ENCODE measurements at places on chromosomes 4 and X.
A peak's percentile ranks its signal among the peaks of the same experiment; 100 is the strongest.

DNA sequence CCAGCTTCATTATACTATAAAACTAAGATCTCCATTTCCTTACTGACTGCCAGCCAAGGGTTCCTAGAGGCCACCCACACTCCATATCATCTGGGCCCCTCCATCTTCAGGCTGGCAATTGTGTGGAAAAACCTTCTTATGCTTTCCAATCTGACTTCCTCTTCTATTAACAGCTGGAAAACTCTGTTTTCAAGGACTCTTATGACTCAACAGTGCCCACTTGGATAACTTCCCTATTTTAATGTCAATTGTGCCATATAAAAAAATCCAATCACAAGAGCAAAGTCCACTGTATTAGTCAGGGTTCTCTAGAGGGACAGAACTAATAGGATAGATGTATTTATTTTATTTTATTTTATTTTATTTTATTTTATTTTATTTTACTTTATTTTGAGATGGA lies 41.0 kb upstream of the CPEB2 start:
- no peak for DNase-seq

GRCh38 chr4:178316211-178316610 lies 874.0 kb upstream of the AGA start:
- DNase-seq = no peak

DNA sequence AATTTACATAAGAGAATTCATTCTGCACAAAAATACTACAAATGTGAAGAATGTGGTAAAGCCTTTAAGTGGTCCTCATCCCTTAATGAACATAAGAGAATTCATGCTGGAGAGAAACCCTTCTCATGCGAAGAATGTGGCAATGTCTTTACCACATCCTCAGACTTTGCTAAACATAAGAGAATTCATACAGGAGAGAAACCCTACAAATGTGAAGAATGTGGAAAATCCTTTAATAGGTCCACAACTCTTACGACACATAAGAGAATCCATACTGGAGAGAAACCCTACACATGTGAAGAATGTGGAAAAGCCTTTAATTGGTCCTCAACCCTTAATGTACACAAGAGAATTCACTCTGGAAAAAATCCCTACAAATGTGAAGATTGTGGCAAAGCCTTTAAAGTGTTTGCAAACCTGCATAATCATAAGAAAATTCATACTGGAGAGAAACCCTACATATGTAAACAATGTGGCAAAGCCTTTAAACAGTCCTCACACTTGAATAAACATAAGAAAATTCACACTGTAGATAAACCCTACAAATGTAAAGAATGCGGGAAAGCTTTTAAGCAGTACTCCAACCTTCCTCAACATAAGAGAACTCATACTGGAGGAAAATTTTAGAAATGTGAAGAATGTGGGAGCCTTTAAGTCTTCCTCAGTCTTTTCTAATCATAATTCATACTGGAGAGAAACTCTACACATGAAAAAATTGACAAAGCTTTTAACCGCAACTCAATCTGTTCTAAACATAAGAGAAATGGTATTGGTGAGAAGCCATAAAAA lies 37.4 kb downstream of the ZNF718 start:
- DNase-seq = no peak

DNA sequence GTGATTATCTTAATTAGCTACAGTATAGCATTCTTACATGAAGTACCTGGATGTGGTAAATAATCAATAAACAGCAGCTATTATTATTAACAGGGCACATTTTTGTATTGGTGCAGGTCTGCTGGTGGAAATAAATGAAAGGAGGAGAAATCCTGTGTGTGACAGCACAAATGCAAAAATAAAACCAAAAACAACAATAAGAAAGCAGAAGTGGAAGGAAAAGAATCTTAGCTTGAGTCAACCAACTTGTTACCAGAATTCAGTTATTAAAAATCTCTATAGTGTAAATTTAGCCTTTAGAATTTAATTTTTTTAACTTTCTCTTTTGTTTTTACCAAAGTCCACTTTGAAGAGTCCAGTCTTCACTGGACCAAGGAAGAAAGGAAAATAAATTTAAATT lies 63.1 kb upstream of the LSM6 start:
- no peak for DNase-seq

GRCh38 chr4:157689476-157689875 lies 468.9 kb downstream of the GRIA2 start:
- DNase-seq = no peak

- DNase-seq = no peak
These were observed 664.8 kb downstream of the PCDH18 start for GRCh38 chr4:136867465-136867864.

GRCh38 chr4:41384992-41385391 lies 128.3 kb downstream of the UCHL1 start:
- DNase-seq = no peak

DNA sequence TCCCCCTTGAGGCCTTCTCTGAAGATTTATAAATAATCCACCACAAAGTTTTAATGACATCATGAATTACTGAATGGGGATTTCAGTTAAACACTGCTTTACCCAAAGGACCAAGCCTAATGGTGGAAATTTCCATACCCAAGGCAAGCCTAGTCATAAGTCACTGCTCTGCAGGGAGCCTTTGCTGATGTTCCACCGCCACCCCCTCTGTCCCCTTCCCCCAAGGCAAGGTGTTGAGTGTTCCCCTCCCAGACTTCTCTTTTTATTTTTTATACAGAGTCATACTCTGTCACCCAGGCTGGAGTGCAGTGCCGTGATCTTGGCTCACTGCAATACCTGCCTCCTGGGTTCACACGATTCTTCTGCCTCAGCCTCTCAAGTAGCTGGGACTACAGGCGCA lies 76.4 kb upstream of the FUNDC1 start:
- DNase-seq = no peak

DNA sequence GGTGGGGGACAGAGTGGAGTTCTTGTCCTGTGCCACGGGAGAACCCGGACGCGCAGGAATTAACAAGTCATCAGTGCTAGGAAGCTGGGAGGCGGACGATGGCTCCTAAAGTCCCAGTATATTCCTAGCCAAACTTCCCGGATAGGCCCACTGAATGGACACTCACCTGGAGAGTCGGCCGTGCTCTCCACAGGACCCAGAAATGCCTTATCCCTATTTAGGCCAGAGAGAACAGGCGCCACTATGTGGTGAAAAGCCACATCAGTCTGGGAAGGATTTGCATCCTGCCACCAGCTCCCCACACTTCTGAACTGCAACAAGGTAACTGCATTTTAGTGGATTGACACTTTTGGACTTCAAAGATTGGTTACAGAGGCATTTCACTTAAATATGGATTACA lies 1.1 kb downstream of the CFAP299 start:
- no peak for DNase-seq

DNA sequence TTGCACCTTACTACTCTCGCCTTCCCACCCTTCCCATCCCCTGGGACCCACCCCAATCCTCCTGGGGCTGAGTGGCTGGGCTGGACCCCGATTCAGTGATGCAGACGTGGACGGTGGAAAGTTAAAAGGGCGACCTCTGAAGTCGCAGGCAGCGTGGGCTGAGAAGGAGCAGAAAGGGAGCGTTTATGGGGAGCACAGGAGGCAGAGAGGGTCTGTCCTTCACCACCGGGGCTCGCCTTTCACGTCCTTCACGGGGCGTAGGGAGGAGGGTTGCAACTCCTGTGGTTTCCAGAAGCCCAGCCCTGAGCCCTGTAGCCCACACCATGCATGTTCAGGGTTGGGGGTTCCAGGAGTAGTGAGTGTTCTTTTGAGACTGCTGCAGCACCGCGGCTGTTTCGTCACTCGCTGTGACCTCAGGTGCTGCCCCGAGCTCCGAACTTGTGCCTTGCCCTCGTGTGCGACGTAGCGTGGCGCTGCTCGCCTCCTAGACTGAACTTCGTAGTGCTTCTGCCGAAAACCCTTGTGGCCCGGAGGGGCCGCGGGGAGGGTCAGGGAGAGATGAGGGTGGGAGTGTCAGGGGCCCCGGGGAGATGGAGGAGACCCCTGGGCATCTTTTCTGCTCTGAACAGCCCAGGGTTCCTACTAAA lies 1.6 kb downstream of the NHS start:
- DNase-seq = no peak

- DNase-seq = no peak
These were observed 13.4 kb downstream of the LRIT3 start for GRCh38 chr4:109861271-109861670.

DNA sequence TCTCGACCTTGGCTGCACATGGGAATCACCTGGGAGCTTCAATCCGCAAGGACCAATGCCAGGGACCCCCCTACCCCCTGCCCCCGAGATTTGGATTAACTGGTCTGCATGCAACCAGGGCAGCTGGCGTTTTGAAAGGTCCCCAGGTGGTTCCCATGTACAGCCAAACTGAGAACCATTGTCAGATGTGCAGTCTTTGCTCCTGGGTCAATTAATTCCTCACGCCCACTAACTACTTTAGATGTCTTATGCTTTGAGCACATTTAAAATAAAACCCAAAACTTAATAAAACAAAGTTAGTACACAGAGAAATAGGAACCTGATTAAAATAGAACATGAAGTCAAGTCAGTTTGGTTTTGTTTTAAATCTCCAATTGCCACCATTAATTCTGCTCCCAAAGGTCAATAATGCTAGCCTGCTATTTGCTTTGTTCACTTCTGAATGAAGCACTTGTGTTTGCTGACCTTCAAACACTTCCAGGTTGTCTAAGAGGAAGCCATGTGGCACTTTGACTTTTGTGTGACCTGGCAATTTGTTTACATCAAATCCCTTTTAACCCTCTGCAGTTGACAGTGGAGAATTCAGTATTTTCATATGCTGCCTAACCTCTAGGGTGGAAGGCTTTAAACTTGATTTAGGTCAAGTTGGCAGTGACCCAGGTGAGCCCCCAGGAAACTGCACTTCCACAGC lies 27.2 kb upstream of the TMSB4X start:
- DNase-seq = no peak

GRCh38 chrX:23525531-23525930 lies 141.8 kb upstream of the PRDX4 start:
- DNase-seq = no peak

DNA sequence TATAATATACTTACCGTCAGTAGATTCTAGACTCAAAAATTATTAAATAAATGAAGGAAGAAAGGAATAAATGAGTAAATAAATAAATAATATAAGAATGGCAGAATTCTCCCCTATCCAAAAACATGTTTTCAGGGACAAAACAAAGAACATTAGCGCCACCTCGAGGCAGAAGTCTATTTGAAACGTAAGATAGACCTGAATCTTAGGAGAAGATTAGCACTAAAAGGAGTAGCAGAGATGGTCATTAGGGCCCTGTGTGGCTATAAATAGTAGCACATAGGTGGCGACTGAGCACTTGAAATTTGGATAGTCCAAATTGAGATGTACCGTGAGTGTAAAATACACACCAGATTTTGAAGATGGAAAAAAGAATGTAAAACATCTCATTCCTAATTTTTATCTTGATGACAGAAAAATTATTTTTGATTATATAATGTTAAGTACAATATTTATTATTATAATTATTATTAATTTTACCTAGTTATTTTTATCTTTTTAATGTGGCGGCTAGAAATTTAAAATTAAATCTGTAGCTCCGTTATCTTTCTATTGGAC lies 24.3 kb upstream of the SRD5A3 start:
- peak; percentile 73 for DNase-seq

DNA sequence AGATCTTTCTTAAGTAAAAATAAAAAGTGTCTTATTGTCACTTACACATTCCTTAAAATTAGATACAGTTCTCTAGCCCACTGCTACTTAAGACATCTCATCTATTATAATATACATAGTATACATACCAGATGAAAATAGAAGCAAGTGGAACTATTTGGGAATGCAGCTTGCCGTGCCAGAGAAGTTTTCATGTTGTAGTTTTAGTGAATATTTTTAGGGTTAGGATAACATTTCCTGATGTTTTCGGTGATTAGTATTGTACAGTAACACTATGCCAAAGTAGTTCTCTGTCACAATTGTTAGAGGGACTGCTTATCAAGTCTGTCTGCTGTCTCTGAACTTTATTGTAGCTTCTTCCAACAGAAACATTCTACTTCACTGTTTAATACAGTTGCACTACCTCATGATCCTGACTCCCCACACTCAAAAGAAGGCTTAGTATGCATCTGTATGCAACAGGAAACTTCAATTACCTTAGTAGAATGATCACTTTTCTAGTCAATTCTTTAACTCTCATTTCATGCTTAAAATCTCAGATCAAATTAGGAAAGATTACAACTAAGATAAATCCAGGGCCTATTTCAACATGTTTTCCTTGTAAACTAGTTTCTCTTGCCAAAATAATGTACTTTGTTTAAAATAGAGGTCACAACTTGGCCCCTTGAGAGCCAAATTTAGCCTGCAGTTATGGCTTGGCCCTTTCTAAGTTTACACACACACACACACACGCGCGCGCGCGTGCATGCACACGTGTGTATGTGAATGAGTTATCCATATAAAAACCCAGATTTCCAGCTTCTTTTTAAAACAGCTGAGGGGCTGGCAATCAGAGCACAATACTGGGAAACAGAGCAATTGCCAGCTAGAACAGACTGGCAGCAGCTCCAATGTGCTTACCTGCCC lies 42.3 kb upstream of the SRPX start:
- DNase-seq = no peak
